ENCODE measurements at places on chromosomes 5 and 9.

DNA sequence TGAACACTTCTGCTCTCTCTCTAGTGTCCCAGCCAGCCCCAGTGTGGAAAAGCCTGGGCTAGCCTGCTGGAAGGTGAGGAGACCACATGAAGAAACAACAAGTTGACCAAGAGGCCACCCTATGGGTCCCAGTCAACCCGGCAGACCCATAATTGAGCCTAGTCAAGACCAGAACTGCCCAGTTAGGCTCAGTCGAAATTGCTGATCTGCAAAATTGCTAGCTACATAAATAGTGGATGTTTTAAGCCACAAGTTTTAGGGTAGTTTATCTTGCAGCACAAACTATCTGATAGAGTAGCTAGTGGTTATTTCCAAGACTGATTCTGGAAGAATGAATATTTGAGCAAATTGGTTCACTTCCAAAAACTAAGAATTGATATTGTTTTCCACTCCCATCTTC lies 82.3 kb upstream of the CCDC112 start:
- DNase-seq = no peak

DNA sequence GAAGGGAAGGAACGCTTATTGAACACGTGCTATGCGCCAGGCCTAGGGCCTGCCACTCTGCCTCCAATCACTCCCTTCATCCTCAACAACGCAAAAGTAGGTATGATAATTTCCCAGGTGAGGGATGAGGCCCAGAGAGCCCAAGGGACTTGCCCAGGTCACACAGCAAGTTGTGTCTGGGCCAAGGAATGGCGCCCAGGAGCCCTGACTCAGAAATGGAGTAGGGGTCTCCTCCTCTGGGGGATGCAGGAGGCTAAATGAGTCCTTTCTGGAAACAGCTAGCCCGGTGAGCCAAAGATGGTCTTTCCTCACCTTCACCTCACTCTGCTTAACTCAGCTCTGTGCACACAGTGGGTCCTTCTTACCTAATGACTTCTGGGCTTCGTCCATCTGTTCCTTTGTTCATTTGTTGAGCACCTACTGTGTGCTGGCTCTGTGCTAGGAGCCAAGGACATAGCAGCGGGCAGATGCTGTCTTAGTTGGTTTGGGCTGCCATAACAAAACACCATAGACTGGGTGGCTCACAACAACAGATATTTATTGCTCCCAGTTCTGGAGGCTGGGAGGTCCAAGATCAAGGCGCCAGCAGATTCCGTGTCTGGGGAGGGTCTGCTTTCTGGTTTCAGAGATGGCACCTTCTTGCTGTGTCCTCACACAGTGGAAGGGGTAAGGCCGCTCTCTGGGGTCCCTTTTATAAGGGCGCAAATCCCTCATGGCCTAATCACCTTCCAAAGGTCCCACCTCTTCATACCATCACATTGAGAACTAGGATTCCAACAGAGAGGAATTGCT lies 22.3 kb upstream of the NEURL1B start:
- no peak for DNase-seq

DNA sequence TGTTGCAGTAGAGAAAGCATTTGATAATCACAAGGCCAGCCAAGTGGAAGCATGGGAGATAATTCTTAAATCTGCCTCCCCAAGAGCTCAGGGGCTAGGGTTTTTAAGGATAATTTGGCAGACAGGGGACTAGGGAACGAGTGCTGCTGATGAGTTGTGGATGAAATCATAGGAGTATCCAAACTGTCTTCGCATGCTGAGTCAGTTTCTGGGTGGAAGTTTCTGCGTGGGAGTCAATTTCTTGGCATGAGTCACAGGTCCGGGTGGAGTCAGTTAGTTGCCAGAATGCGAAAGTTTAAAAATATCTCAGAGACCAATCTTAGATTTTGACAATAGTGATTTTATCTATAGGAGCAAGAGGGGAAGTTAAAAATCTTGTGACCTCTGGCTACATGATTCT lies 112.6 kb downstream of the TMC1 start:
- DNase-seq = no peak

GRCh38 chr9:16304301-16304700 lies 566.2 kb downstream of the BNC2 start:
- no peak for DNase-seq

GRCh38 chr5:80282054-80282453 lies 26.2 kb upstream of the SERINC5 start:
- DNase-seq = no peak

- DNase-seq = no peak
These were observed 154.2 kb upstream of the TYRP1 start for GRCh38 chr9:12538842-12539579.

DNA sequence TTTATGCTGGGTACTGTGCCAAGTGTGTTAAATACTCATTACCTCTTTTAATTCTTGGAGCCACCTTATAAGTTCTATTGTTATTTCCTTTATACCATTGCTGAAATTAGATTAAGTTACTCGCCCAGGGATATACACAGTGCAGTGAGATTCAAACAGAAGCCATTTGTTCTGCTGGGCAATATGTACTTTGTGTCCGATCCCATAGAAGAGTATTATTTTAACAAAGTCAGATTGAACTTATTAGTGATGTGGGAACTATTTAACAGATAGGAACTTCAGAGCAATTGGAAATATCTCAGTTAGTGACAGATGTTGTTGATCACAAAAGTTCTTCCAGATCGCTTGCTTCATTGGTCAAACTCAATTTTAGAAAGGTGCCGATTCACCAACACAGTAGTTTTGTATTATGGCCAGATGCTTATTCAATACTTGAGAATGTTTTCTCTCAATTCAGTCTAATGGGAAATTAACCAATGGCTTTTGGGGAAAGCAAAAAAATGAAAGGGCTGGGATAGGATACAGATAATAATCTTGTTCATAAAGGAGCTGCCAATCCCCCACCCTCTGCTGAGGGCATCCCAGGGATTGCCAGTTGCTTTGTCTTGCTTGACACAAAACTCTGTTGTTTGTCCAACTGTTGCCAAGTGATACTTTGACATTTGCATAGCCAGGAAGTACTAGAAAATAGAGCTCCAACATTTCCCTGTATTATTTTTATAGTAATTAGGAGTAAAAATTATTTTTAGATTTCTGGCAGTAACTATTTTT lies 94.8 kb upstream of the SEMA6A start:
- DNase-seq = no peak

GRCh38 chr9:79430619-79431018 lies 141.1 kb upstream of the TLE4 start:
- DNase-seq = no peak

GRCh38 chr5:127305493-127305892 lies 14.9 kb downstream of the MEGF10 start:
- no peak for DNase-seq

DNA sequence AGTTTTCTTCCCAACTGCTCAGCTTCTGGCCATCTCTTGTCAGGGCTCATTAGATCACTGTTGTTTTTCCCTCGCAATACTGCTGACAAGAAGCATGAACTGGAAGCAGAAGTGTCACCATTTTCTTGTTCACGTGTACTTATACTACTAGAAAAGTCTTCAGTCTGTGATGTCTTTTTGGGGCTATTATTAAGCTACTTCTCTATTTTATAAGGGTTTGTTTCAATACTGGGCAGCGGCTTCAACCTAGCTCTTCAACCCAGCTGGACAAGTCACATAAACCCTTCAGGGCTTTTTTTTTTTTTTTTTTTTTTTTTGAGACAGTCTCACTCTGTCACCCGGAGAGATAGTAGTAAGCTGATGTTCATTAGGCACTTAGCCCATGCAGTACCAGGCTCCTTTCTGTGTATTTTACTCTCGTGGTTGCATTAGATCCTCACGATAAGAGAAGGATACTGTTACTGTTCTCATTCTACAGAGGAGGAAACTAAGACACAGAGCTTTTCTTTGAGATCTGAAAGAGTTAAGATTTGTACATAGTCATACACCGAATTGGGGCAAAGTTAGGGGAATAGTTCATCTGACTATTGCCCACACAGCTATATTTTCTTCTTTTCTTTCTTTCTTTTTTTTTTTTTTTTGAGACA lies 20.5 kb downstream of the RAPGEF1 start:
- no peak for DNase-seq

DNA sequence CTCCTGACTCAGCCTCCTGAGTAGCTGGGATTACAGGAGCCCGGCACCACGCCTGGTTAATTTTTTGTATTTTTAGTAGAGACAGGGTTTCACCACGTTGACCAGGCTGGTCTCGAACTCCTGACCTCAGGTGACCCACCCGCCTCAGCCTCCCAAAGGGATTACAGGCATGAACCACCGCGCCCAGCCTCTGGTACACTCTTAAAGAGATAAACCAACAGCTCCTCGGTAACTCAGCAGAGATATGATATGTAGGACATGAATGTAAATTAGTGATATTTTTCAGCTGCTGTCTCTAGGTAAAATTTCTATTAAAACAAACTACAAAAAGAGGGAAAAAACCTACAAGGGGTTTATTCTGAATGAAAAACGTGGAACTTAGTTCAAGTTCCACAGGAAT lies 42.8 kb upstream of the HK3 start:
- no peak for DNase-seq

DNA sequence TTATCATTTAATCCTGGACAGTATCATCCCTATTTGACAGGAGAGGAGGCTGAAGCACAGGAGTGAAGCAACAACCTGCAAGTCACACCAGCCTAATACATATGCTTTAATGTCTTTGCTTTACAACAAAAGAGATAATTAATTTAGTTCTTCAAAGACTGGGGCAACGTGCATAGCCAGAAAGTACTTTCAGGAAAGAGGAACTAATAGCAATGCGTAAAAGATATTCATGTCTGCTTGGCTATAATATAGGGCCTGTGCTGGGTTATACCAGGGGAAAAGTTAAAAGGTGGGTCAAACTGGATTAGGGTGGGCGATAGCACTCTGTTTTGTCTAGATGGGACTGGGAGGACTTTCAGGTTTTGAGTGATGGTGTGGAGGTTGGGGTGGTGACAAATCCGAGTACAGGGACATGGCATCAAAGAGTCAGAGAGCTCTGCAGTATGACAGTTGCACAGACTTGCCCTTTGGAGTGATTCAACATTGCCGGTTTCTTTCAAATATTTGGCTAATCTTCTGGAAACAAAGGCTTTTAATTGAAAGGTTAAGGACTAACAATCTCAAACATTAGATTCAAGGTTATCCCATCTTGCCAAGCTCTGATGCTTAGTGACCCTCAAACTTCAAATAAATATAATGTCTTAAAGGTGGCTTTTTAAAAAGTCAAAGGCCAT lies 11.9 kb downstream of the DAB2 start:
- DNase-seq = no peak

DNA sequence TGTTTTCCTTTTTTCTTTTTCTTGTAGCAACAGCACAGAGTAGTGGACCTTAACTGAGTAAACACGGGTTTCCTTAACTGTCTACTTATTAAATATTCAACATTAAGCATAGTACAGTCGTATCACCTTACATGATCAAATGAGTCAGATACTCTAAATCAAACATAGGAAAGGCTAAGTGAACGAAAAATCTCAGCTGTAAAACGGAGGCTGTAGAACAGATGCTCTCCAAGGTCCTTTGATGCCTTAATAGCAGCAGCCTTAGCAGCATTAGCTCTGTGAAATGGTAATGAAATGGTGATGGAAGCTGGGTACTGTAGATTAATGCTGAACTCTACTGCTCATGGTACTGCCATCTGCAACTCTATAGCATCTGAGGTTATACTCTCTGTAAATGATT lies 1433.3 kb upstream of the C9orf72 start:
- DNase-seq = no peak

GRCh38 chr5:103674739-103675138 lies 112.2 kb upstream of the NUDT12 start:
- DNase-seq = no peak

DNA sequence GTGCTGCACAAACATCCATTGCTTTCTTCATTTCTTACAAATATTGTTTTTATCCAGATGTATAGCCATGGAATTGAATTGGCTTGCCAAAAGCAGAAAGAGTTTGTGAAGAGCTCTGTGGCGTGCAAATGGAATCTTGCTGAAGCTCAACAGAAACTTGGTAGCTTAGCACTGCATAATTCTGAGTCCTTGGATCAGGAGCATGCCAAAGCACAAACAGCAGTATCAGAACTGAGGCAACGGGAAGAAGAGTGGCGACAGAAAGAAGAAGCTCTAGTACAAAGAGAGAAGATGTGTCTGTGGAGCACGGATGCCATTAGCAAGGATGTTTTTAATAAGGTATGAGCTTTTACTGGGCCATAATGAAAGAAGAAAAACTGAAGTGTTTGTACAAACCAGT lies 5.5 kb downstream of the CDC37L1 start:
- DNase-seq = no peak

- DNase-seq = no peak
These were observed 133.0 kb downstream of the C9orf50 start for GRCh38 chr9:129487658-129488483.

GRCh38 chr9:27340961-27341511 lies 44.1 kb upstream of the EQTN start:
- no peak for DNase-seq

- DNase-seq = no peak
These were observed 2086.5 kb upstream of the C9orf72 start for GRCh38 chr9:29659736-29660135.

DNA sequence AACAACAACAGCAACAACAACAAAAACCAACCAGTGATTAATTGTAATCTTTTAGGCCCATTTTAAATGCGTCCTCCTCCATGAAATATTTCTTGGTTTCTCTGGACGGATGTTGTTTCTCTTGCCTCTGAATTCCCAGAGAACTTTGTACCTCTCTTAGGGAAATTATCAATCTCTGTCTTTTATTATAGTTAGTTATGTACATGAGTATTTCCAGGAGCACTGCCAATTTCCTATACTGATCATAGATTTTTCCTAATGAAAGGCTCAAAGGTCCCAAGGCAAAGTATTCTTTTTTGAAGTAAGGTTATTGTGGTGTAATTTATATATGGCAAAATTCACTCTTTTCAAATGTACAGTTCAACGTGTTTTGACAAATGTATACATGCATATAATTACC lies 20.4 kb upstream of the PALM2AKAP2 start:
- no peak for DNase-seq

GRCh38 chr9:132795511-132796303 lies 82.4 kb downstream of the AK8 start:
- no peak for DNase-seq

DNA sequence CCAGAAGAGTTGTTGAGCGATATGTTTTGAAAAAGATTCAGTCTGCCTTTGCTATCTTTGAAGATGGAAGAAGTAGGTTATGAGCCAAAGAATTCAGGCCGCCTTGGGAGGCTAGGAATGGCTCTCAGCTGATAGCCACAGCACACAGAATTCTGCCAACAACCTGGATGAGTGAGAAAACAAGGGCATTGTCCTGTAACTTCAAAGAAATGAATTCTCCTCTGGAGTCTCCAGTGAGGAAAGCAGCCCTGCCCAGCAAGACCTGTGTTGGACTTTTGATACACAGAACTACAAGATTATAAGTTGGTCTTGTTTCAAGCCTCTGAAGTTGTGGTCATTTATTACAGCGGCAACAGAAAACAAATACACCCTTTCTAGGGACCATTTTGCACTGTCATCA lies 509.9 kb upstream of the ZNF608 start:
- no peak for DNase-seq

GRCh38 chr5:113176734-113177133 lies 200.1 kb downstream of the DCP2 start:
- no peak for DNase-seq

DNA sequence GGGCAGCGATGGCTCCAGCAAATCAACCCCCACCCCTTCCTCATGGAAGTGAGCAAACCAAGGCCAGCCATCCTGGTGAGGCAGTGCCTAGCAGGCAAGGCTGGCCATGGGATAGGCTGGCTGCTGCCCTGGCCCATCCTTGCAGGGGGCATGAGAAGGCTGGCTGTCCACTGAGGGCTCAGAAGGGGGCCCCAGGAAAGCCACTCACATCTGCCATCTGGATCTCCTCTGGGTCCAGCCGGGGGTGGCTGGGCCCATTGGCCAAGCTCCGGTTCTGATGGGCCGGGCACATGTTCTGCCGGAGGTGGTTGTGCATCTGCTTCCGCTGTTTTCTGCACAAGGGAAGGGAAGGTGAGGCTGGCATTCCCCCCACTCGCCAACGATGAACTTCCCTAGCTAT lies 57.1 kb downstream of the PSD2 start:
- DNase-seq = no peak
